IPS DF 6.9 (cell line): ENCODE measurements at places on chromosomes 2 and 18.

DNA sequence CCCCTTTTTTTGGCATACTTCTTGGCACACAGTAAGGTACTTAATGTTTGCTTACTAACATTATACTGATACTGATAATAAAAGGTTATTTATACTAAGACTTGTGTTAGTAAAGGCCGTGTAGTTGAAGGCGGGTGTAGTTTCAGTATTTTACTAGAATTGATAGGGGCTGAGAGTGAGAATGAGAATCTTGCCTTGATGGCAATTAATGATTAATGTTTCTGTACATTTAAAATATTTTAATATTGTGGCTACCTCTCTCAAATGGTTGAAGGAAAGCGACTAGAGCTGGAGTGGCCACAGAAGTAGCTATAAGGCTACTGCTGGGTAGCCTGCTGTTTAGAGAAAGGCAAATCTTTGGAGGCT, 29.3 kb downstream of the PELI1 start:
- DNase-seq, result no peak
- no peaks in the 10 kb centered on the region for H3K27me3 ChIP-seq
- peaks cover 2% of the 10 kb centered on the region; the same call in 1 of the 2 replicates for H3K4me1 ChIP-seq
- H3K4me3 ChIP-seq, result no peak overlapping the region

- H3K4me1 ChIP-seq, result no peaks in the 10 kb centered on the region
- H3K27ac ChIP-seq, result no peak overlapping the region
- H3K36me3 ChIP-seq, result no peaks in the 10 kb centered on the region
- no peak for DNase-seq
- H3K27me3 ChIP-seq, result no peaks in the 10 kb centered on the region
Measured at GRCh38 chr2:75290600-75291150, 91.4 kb upstream of the TACR1 start.

DNA sequence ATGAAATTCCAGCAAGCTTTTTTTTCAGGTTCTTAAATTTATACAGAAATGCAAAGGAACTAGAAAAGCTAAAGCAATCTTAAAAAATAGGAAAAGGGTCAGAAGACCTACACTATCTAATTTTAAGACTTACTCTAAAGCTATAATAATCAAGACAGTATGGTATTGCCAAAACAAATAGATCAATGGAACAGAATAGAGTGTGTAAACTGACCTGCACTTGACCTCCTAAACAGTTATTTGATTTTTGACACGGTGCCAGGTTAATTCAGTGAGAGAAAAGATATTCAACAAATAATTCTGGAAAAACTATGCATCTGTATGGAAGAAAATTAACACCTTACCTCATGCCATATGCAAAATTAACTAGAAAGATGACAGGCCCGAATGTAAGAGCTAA, 73.6 kb downstream of the OLA1 start:
- no peak overlapping the region for H3K27ac ChIP-seq
- H3K27me3 ChIP-seq, result no peaks in the 10 kb centered on the region
- no peak overlapping the region for H3K4me3 ChIP-seq
- no peaks in the 10 kb centered on the region for H3K36me3 ChIP-seq
- DNase-seq, result no peak

- H3K27ac ChIP-seq, result no peak overlapping the region
- H3K36me3 ChIP-seq, result no peaks in the 10 kb centered on the region
- H3K4me1 ChIP-seq, result no peaks in the 10 kb centered on the region
- H3K27me3 ChIP-seq, result no peaks in the 10 kb centered on the region
- no peak for DNase-seq
Measured at GRCh38 chr2:205217004-205217403, 465.3 kb upstream of the NRP2 start.

DNA sequence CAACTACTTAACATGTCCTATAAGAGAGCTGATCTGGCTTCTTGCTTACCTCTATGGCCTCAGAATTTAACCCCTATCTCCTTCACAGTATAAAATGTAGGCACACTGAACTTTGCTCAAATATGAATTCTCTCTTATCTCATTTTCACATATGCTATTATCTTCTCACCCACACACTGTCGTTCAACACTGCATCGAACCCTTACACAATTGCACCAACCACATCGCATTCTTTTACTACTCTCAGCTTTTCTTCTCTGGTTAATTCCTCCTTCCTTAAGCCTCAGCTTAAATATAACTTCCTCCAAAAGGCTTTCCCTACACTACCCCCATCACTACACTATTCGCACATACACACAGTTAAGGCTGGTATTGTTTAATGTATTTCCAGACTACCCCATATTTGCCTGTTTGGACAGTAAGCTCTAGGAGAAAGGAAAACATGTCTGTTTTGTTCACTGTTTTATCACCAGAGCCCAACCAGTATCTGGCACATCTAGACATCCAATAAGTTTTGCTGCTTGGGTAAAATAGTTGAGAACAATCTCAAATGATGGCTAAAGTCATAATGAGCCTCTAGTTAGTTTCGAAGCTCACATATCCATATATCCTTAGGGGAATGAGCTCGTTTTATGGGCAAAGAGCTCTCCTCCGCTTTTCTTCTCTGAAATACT, 47.7 kb downstream of the HIBCH start:
- H3K27me3 ChIP-seq, result no peaks in the 10 kb centered on the region
- H3K4me1 ChIP-seq, result no peaks in the 10 kb centered on the region
- H3K4me3 ChIP-seq, result no peak overlapping the region
- H3K27ac ChIP-seq, result no peak overlapping the region
- H3K36me3 ChIP-seq, result no peaks in the 10 kb centered on the region
- no peak for DNase-seq

GRCh38 chr2:86510436-86510933, 52.8 kb downstream of the CHMP3 start:
- H3K27ac ChIP-seq, result no peak overlapping the region
- DNase-seq, result no peak
- no peaks in the 10 kb centered on the region for H3K27me3 ChIP-seq
- no peak overlapping the region for H3K4me3 ChIP-seq
- no peaks in the 10 kb centered on the region for H3K36me3 ChIP-seq

DNA sequence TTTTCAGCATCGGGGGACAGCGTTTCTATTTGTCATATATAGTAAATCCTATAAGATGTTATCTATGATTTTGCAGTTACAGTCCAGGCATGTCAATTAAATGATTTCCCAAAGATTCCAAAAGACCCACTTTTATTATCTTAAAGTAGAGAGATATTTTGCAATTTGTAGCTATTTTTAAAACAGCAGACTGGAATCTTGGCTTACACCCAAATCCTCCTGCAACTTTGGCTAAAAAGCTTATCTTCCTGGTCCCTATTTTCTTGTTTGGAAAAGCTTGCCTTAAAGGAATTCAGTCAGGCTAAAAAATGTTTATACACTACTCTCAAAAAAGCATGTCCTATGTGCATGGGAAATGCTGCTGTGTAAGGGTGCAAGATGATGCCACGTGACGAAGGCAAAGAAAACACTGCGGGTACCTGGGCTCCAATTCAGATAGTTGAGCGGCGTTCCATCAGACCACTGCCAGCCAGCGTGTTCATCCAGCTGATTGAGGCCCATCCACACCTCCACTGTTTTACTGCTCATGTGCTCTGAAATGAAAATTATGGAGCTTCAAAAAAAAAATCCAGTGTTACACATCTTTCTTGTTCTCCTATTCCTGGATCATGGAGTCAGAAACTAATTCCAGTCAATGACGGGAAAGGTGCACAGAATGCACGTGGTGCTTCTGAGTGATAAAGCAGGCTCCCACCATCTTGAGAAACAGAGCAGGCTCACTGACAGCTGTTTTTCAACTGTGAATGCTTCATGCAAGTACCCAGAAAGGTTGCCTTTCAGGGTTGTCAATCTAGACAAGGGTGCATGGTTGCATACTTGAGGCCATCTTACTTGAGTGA, 33.8 kb downstream of the PLA2R1 start:
- no peaks in the 10 kb centered on the region for H3K4me1 ChIP-seq
- H3K27me3 ChIP-seq, result no peaks in the 10 kb centered on the region
- H3K36me3 ChIP-seq, result no peaks in the 10 kb centered on the region
- DNase-seq, result no peak

GRCh38 chr2:24725956-24726355, 67.2 kb downstream of the PTRHD1 start:
- H3K4me1 ChIP-seq, result no peaks in the 10 kb centered on the region
- no peak overlapping the region for H3K27ac ChIP-seq
- no peak overlapping the region for H3K4me3 ChIP-seq
- no peaks in the 10 kb centered on the region for H3K27me3 ChIP-seq
- no peak for DNase-seq
- H3K36me3 ChIP-seq, result no peaks in the 10 kb centered on the region

DNA sequence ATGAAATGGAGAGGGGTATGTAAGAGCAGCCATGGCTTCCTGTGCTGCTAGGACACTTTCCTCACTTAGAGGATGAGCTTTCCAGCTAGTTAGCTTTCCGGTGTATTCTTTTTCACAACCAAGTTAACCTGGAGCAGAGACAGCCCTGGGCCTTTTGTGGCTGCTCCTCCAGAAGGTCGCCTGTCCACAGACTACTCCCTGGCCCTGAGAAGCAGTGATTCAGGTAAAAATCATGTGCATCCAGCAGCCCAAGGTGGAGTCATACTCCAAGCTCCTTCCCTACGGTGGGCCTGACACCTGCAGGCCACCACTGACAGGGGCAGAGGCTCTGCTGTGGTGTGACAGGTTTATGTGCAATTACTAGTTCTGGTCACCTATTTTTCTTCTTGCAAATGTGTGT, 187.2 kb downstream of the ANKRD30B start:
- DNase-seq, result no peak
- no peaks in the 10 kb centered on the region for H3K36me3 ChIP-seq
- no peaks in the 10 kb centered on the region for H3K4me1 ChIP-seq
- H3K4me3 ChIP-seq, result no peak overlapping the region
- no peak overlapping the region for H3K27ac ChIP-seq

DNA sequence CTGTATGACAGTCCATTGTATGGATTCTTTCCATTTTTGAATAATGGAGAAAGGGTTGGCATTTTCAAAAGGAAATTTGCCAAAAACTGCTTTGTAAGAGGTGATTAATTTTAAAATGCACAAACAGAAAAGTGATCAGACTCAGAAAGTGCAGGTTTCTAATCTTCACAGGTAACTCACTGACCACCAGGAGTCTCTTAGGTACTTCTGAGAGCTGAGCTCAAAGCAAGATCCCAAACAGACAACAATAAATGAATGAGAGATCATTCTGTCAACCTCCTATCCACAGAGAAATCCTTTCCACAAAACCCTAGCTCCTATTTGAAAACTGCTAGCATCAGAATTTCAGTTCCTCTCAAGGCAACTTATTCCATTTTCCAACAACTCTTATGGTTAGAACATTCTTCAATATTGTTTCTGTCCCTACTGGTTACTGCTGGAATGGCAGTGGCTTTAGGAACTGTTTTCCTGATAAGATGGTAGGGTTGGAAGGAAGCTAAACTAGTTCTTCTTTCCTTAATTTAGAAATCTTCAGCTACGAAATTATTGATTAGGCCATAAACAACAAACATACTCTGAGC, 20.6 kb upstream of the HAAO start:
- no peaks in the 10 kb centered on the region for H3K27me3 ChIP-seq
- no peak overlapping the region for H3K4me3 ChIP-seq
- H3K36me3 ChIP-seq, result no peaks in the 10 kb centered on the region
- no peak for DNase-seq

DNA sequence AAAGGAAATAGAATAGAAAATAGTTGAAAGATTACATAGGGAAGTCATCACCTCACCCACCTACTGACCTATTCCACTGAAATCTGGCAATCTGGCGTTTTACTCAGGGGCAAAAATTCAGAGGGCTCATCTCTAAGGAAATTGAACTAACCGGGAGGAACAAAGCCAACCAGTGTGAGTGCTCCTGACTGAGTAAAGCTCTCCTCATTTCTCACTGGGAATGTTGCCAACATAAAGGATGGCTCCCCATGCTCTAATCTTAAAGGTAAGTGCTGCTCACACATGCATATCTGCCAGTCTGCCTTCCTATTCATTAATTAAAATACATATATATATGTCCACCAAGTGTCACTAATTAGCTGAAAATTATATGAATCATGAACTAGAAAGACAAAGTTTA, 13.5 kb upstream of the DOK6 start:
- H3K27me3 ChIP-seq, result no peaks in the 10 kb centered on the region
- no peak overlapping the region for H3K27ac ChIP-seq
- H3K4me3 ChIP-seq, result no peak overlapping the region
- no peaks in the 10 kb centered on the region for H3K36me3 ChIP-seq

GRCh38 chr2:186017278-186017677, 278.7 kb downstream of the FSIP2 start:
- no peaks in the 10 kb centered on the region for H3K4me1 ChIP-seq
- no peak overlapping the region for H3K27ac ChIP-seq
- DNase-seq, result no peak
- no peaks in the 10 kb centered on the region for H3K27me3 ChIP-seq

DNA sequence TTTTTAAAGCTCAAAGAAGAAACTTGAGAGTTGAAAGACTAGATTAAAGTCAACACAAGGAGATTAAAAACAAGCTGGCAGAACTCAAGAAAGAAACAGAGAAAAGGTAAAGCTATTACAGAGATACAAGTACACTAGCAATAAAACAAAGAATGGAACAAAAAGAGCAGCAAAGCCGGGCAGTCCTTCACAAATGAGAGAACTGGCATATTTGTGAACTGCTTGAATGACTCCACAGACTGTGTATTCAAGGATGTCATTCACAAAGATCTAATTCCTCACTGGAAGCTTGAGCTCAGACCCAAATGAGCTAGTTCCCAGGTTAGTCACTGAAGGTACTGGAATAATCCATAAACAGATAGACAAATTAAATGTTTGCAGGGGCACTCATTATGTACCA, 318.0 kb downstream of the MYCN start:
- no peaks in the 10 kb centered on the region; the same call in 1 of the 2 replicates for H3K4me1 ChIP-seq
- no peak for DNase-seq
- H3K4me3 ChIP-seq, result no peak overlapping the region
- H3K36me3 ChIP-seq, result no peaks in the 10 kb centered on the region
- H3K27me3 ChIP-seq, result no peaks in the 10 kb centered on the region
- H3K27ac ChIP-seq, result no peak overlapping the region

DNA sequence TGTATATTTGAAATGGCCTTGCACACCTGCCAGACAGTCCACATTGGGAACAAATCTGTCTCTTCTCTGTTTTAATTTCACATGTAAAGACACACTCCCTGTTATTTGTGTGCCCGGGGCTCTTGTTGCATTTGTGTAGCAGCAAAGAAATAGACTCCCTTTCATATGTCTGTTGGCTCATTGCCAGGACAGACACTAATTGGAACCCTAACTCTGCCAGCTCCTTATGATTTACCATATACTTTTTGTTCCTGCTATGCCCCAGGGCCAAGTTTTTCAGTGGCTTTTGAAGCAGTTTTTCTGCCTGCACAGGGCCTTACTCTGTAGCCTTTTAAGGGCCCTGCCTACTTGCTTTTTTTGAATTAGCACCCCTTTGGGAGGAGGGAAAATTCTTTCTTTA, 396.9 kb downstream of the DLGAP1 start:
- H3K36me3 ChIP-seq, result no peaks in the 10 kb centered on the region
- no peaks in the 10 kb centered on the region for H3K27me3 ChIP-seq
- H3K27ac ChIP-seq, result no peak overlapping the region
- H3K4me1 ChIP-seq, result no peaks in the 10 kb centered on the region
- no peak overlapping the region for H3K4me3 ChIP-seq

DNA sequence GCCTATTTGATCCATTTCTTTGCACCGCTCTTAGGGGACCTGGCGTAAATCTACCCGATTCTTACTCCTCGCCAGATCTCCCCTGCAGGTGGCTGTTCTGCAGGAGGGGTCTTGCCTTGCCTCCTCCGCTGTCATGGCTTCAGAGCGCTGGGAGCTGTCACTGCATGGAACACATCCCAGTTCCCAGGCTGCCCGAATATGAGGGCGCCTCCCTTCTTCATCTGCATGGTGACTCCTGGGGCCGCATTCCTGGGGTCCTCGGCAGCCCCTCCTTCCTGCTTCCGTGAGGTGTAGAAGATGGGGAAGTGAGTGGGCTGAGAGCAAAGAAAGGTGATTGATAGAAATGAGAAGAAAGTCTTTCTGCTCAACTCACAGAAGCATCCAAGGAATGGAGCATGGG, 27.3 kb upstream of the COPS8 start:
- no peak for DNase-seq
- no peaks in the 10 kb centered on the region for H3K27me3 ChIP-seq
- H3K4me1 ChIP-seq, result no peaks in the 10 kb centered on the region
- no peak overlapping the region for H3K27ac ChIP-seq
- H3K36me3 ChIP-seq, result no peaks in the 10 kb centered on the region; the same call in 1 of the 2 replicates
